Hypothalamus (tissue), 51 donors: ENCODE measurements at places on chromosomes 2 and 18.

GRCh38 chr18:35775887-35776286 lies 194.3 kb downstream of the GALNT1 start:
- DNase-seq: no peak

DNA sequence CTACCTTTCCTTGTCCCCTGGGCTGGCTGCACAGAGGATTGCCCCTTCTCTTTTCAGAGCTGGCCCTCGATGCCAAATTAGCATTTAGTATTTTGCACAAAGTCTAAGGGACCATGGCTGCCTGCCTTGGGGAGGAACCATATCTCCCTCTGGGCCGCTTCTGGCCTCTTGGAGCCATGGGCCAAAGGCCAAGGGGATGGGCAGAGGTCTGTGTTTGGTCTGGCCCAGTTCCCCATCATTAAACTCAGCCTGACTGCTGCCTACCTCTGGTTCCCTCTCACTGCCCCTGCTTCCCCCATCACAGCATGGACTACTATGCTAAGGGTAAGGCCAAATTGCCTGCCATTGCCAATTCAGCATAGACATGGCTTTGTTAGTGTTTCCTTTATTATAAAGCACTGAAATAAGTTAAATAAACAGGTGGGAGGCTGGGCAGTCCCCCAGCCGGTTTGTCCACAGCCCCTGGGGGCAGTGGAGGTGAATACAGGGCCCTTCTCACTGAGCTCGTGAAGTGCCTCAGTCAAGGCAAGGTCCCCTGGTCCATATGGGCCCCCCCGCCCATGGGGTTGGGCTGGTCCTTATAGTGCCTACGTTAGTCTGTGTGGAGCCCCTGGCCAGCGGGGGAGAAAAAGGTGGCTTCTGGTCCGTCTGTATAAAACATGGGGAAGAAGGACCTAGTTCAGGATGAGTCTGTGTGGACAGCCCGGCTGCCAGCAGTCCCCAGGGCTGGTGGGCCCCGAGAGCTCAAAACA lies 3.5 kb downstream of the ZNF513 start:
- DNase-seq: no peak

DNA sequence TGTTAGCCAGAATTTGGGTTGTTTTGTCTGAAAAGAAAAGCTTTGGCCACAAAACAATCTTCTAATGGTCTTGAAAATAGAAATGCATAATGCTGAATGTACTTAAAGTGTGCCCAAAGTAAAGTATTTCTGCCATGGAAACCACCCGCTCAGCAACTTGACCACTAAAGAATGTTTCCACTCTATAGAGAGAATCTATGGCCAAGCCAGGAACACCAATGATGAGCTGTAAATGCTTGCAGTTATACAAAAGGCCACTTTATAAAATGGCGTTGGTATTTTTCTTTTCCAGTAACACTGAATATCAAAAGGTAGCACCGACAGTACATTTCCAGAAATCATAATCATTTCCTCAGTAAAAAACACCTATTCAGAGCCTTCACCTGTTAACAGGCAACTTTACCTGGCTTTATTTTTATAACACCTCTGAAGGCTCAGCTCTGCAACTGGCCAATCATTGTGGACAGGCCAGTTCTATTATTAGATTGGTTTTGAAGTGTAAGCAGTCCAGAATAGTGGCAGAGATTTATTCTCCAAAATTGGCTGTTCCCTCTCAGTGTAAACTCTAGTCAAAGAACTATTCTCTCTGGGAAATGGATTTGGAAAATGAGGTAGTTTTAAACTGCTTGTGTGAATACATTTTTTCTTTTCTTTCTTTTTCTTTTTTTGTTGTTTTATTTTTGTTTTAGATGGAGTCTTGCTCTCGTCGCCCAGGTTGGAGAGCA lies 36.1 kb downstream of the SLC40A1 start:
- no peak for DNase-seq

GRCh38 chr2:12504443-12504842 lies 212.3 kb upstream of the TRIB2 start:
- no peak for DNase-seq

GRCh38 chr18:34866739-34867138 lies 156.6 kb downstream of the DTNA start:
- no peak for DNase-seq

DNA sequence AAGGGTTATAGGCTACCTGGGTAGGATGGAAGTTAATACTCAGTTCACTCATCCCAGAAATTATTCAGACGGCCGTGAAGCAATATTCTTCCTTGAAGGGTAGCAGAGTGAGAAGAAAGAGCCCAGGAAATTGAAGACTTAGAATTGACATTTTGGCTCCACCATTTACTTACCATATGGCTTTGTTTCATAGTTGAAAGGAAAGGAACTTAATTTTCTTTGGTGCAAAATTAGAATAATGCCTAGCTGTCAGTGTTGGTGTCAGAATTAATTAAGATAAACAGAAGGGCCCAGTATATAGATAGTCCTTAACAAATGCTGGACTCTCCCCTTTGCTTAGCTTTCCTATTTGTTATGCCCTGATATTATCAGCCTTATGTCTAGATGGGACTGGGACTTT lies 263.2 kb downstream of the KCNJ3 start:
- DNase-seq: no peak

DNA sequence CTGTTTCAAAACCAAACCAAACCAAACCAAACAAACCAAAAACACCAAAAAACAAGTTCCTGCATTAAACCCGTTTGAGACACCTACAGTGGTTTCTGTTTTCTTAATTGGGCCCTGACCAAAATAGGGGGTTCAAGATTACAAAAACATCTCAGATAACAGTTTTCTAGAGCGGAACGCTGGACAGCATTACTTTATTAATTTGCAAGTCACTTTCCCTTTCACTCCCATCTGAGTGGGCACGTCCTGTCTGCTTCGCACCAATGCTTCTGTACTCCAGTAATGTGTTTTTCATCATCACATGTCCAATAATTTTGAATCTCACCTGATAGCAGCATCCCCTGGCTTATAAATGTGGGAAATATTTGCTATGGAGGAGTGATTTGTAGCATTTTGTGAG lies 11.7 kb upstream of the MYO1B start:
- no peak for DNase-seq

DNA sequence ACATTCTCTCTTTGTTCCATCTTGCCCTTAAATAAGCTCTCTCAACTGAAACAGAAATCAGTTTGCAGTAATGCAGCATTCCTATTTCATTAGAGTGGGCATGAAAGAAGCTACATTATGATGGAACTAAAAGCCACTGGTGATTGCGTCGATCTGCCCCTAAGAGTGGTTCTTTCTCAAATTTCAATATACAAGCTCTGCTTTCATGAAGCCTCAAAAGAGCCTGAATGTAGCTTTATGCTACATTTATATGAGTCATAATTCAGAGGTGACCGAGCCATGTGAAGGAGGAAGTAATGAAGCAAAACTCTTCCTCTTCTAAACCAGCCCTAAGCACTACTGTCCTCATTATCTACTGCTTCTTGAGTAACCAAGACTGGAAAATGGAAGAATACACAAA lies 64.8 kb upstream of the CYTIP start:
- no peak for DNase-seq

GRCh38 chr18:22164337-22165048 lies 4.9 kb upstream of the GATA6 start:
- DNase-seq: no peak

DNA sequence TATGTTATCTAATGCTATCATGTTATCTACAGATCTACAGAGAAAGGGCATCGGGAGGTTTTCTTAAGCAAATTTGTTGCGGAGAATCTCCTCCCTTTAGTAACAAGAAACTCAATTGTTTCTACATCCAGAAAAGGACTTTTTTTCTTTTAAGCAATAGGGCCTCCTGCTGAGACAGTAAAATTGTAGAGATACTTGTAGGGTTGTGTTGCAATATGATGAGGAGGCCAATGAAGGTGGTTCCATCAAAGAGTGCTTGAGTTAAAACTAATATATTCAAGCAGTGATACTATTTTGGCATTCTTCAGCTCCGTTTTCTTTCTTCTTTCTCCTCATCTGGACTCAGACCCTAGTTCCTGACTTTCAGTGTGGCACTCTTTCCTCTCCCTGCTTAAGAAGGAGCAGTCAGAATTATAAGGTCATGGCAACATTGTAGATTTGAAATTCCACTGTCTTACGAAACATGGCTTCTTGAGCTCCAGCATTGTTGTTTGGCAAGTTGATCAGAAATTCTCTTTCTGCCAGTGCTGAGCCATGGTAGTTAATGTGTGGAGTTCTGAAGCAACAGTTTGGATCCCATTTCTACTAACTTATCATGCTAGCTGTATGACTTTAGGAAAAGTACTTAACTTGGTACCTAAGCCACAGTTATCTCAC lies 202.0 kb upstream of the SLC14A2 start:
- DNase-seq: no peak

DNA sequence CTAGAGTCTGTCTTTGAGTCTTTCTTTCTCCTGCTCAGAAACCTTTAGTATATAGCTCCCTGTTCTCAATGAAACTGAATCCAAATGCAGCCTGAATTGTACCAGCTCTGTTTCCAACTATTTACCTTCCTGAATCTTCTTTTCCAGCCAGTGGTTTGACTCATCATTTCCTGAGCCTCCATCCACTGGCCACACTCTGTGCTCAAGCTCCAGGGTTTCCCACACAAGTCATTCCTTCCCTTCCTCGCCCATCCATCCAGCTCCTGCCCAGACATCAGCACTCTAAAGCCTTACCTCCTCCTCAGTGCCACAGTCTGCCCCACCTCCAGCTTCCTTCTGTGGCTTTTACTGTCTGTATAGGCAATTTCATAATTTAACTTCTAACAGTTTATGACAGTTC lies 233.6 kb upstream of the RASGRP3 start:
- no peak for DNase-seq

GRCh38 chr2:222391743-222392285 lies 32.5 kb upstream of the SGPP2 start:
- DNase-seq: no peak

DNA sequence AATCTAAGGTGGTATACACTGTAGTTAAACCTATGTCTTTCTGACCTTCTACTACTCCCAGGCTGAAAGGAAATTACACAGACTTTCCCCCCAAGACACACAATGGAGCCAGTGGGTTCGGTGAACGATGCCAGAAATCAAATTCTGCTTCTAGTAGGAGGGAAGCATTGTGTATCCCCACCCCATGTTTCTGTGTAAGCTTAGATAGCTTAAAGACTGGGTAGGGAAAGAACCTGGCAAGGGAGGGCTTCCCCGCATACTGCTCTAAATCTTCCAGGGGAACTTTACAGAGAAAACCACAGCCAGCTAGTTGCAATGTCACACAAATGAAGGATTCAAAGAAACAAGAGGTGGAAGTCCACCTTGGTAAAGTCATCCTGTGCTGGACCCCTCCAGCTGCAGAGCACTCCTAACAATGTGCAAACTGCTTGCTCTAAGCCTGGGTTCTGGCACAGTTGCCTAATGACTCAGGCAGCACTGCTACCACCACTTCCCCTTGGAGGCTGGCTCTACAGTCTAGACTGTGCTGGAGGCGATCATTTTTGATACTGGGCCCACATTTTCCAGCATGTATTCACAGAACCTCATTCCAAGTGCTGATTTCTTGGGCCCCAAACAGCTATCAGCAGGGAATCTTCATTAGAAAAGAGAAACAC lies 47.5 kb downstream of the TRIB2 start:
- DNase-seq: no peak

DNA sequence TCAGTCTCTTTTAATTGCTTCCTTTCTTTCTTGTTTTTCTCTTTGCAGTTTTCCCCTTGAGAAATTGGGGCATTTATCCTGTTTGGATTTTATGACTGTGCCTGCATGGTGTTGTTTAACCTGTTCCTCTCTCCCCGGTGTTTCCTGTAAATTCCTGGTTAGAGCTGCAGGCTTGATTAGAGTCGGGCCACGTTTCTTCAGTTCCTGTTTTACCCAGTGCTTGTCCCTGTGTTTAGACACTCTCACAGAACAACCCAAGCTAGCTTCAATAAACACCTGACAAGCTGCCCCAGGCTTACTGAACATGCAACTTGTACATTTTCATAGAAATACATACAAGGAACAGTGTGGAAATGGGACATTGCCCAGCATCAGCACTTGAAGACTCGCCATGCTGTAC lies 53.9 kb downstream of the NGEF start:
- DNase-seq: no peak

- DNase-seq: no peak
Measured at GRCh38 chr18:59851784-59852399, 47.9 kb upstream of the PMAIP1 start.

- DNase-seq: no peak
Measured at GRCh38 chr2:26859622-26860021, 11.7 kb downstream of the DPYSL5 start.

GRCh38 chr2:172555272-172555521 lies 693 bp upstream of the PDK1 start:
- no peak for DNase-seq

DNA sequence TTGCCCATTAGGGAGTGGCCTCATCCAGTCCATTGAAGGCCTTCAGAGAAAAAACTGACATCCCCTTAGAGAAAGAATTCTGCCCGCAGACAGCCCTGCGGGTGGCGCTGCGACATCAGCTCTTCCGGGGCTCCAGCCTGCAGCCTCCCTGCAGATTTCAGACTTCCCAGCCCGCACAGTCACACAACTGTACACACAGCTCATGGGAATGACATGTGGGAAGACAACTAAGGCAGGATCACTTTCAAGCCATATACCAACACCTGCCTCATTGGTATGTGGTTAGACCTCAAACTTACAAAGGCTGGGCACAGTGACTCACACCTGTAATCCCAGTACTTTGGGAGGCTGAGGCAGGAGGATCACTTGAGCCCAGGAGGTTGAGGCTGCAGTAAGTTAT lies 24.8 kb upstream of the TUBB6 start:
- DNase-seq: no peak

- no peak for DNase-seq
Measured at GRCh38 chr2:134842930-134843490, 4.6 kb downstream of the ACMSD start.

DNA sequence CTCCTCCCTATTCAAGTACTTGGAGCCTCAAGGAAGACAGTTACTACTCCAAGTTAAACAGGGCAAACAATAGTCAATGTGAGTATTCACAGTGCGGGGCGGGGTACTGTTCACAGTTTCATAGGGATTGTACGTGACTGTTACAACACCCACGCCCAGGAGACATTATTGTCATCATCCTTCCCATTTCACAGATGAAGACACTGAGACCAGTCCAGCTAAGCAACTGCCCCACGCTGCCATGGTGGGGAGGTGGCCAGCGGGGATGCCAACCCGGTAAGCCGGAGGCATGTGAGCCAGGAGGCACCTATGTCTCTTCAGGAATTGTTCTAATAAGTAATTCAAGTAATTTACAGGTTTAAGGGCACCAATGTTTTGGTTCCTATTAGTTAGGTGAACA lies 982 bp downstream of the HJURP start:
- no peak for DNase-seq

DNA sequence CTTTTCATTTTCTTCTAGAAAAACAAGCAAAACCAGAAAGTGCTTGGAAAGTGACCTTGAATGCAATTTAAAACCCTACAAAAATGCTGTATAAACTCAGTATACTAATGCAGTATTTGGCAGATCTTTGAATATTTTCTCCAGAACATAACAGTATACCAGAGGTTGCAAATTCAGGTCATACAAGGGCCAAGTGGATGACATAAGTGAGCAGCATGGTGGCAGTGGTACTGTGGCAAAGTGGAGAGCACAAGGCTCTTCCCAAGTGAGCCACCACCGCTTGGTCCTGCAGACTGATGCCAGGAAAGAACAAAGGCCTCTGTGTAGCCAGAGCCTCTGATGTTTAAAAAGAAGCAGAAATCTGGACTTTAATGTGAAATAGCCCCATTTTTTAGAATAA lies 33.1 kb downstream of the METTL4 start:
- DNase-seq: peak; percentile 1

GRCh38 chr2:119005555-119005954 lies 63.6 kb downstream of the MARCO start:
- DNase-seq: no peak

- DNase-seq: no peak
Measured at GRCh38 chr2:130303169-130303568, 39.5 kb upstream of the IMP4 start.

- DNase-seq: no peak
Measured at GRCh38 chr2:222969491-222969890, 82.5 kb upstream of the KCNE4 start.
